CD8-positive, alpha-beta memory T cell (primary cell): ENCODE measurements at places on chromosomes 2 and 18.

GRCh38 chr2:168079236-168079635 lies 168.2 kb downstream of the STK39 start:
- no peak for DNase-seq

DNA sequence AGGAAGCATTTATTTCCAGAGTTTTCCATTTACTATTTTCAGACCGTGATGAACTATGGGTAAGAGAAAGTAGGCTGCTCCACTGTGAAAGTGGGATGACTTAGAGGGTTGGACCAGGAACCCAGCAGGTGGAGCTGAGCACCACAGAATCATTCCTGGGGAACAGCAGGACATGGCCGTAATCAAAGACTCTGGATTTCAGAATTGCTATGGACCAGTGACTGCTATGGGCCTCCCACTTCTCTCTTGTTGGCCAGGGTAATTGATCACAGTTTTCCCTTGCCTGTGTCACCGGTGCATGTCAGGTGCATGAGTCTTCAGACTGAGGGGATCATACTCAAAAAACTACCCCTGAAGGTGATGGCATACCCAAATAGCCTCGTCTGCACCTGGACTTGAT lies 90.6 kb upstream of the GPC1 start:
- DNase-seq, result no peak

- DNase-seq, result no peak
These were observed 160.1 kb downstream of the TWIST2 start for GRCh38 chr2:239008004-239008403.

DNA sequence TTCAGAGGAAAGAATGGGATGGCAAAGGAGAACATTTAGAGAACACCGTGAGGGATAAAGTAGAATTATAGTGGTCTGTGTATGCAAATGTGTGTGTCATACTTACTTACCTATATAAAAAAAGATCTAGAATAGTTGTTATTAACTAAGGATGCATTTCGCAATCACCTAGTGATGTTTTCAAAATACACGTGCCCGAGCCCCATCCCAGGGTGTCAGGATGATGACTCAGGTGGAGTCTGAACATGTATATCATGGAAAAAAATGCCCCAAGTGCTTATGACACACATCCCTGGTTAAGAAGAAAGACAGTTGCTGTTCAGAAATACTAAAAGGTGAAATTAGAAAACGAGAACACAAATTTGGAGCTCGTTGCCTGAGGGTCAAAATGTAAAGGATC lies 109.0 kb downstream of the CERS6 start:
- no peak for DNase-seq

- no peak for DNase-seq
These were observed 81.9 kb downstream of the MOGAT1 start for GRCh38 chr2:222753251-222753824.

GRCh38 chr2:230721712-230722111 lies 9.1 kb downstream of the CAB39 start:
- DNase-seq, result peak; percentile 7

- DNase-seq, result no peak
These were observed 50.0 kb upstream of the ITGA6 start for GRCh38 chr2:172377408-172377807.

GRCh38 chr2:65096948-65097347 lies 33.0 kb downstream of the RAB1A start:
- no peak for DNase-seq

DNA sequence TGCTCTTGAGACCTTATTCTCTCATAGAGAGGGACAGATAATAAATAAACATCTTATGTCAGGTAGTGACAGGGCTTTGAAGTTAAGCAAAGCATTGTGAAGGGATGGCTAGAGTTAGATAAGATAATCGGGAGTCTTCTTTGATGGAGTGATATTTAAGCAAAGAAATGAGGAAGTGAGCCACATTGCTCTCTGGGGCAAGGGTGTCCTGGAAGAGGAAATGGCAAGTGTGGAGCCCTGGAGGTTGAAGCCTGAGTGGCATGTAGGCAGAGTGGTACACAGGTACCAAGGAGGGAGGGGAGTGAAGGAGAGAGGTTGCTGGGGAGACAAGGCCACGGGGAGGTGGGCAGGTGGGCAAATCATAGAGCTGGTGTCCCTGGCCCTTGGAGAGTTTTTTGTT lies 110.2 kb downstream of the CTAGE1 start:
- DNase-seq, result no peak

- no peak for DNase-seq
These were observed 1.9 kb downstream of the ORMDL1 start for GRCh38 chr2:189782221-189782671.

DNA sequence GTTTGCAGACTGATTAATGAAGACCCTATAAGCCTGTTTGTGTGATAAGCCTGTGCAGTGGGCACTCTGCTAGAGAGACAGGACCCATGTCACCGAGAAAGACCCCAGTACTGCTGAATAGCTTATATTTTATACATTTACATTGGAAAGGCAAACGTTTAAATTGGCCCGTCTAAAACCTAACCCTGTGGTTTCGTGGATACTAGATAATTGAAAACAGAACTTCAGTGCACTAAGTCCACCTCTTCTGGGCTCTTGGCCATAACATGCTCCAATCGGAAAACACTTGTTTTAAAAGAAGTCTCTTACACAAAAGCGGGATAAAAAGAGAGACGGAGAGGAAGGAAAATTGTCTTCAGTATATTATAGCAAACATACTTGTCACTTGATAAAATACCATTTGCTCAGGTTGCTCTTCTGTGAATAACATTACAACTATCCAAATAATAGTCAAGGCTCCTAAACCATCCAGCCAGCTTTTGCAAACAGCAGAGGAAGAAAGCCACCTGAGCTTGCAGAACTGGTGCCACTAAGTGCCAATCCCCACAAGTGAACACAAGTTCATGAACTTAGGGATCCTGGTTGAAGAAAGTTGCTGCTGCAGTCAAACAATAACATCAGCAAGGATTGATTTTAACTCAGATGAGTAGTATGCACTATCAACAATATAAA lies 218.4 kb upstream of the FN1 start:
- DNase-seq, result no peak

GRCh38 chr2:208033701-208034502 lies 8.6 kb upstream of the PLEKHM3 start:
- no peak for DNase-seq

- DNase-seq, result no peak
These were observed 180.9 kb downstream of the SMAD2 start for GRCh38 chr18:47749600-47749973.
